HEK293T (cell line): ENCODE measurements at places on chromosomes 7 and 10.
A peak's percentile ranks its signal among the peaks of the same experiment; 100 is the strongest.

- no peak for DNase-seq
Observed at GRCh38 chr10:19930936-19931893, 115.0 kb downstream of the PLXDC2 start.

GRCh38 chr10:61987537-61987936 is 86.0 kb downstream of the ARID5B start:
- no peak for DNase-seq

DNA sequence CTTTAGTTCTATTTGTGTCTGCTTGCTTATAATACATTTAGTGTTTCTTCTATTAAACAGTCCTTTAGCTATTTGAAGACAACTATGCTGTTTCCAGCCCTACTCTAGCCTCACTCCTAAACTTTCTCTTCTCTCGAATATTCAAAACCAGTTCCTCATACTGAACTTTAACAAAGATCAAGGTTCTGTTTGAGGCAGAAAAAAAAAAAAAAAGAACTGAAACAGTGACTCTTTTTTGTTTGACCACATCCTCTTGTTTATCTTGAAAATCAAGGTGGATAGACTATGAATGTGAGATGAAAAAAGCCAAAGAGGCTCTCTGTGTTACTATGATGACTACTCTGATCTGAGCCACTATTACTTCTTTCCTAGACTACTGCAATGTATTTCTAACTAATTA is 154.3 kb downstream of the ZNF365 start:
- DNase-seq, result no peak

GRCh38 chr7:50727072-50727471 is 55.6 kb downstream of the GRB10 start:
- no peak for DNase-seq

- no peak for DNase-seq
Observed at GRCh38 chr7:4699841-4700240, 17.7 kb downstream of the FOXK1 start.

DNA sequence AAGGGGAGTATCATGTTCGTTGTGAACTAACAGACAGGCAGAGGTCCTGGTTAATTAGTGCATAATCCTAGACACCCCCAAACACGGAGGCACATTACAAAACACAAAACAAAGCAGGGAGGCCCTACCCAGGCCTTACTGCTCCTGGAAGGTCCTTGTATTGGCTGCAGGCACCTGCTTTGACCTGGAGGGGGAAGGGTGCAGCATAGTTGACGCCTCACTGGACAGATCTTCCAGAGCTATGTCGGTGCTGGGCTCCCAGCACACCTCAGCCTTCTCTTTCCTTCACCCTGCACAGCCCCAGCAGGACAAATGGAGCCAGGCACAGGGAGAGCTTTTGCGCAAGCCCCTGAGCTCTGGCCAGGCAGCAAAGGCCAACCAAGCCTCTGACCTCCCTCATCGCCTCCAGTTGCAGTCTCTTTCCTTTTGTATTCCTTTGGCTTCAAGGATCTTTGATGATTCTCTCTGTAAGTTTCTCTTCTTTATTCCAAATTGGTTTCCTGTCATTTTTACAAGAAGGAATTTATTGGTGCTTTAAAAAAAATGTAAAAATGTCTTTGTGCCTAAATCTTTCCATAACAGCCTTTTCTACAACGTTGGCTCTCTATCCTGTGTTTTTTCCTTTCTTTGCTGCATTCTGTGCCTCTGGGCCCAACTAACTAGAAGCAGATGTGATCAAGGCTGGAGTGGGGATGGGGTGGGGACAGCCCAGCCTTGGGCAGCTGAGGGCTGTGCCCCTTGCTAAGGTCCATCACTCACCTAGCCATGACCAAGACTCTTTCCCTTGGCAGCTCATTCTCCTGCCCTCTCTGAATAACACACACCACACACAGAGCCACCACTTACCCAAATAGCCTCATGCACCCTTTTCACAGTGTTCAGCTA is 317.1 kb upstream of the NPVF start:
- DNase-seq, result no peak

GRCh38 chr10:12588091-12588860 is 238.9 kb downstream of the CAMK1D start:
- no peak for DNase-seq

DNA sequence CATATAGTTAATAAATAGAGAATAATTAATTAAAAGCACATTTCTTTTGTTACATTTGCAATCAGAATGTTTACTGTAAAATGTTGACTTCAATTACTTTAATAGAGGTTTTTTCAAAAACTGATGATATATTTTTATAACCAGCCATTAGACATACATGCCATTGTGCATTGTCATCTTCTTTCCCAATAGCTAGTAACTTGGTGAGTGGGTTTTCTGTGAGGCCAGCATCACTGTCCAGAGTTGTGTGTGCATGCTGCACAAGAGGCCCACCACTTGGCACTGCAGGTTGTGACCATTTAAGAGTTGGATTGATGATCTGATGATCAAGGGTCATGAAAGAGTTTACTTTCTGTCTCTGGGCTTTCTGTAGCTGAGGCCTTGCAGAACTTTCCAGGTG is 46.5 kb downstream of the TFEC start:
- no peak for DNase-seq

- DNase-seq, result no peak
Observed at GRCh38 chr7:151272877-151273276, 24.4 kb upstream of the SMARCD3 start.

GRCh38 chr7:130365511-130366441 is 14.5 kb upstream of the CPA1 start:
- DNase-seq, result no peak

DNA sequence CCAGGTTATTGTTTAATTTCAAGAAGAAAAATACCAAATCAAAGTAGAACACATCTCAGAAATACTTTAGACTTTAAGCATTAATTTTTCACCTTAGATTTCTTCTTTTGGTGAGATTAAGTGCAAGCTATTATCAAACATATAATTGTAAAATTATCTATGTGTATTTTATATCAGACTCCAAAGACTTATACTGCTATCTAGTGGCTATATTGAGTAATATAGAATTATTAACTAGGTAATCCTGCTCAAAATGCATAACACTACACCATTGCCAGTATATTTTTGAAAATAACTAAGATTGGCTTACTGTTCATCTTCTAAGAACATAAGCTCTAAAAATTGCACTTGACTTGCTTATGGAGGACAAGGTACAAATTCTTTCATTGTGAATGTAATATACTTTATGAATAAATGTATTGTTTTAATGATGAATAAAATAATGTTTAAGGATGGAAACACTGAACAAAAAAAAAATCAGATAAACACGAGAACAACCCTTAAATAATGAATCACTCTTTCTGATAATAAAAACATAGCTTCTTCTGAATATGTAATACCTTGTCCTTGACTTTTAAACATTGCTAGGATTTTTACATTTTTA is 86.7 kb upstream of the GNAI1 start:
- no peak for DNase-seq

- DNase-seq, result no peak
Observed at GRCh38 chr7:12866207-12866606, 178.8 kb downstream of the ARL4A start.

- DNase-seq, result no peak
Observed at GRCh38 chr7:1839701-1840100, 169.6 kb downstream of the ELFN1 start.

DNA sequence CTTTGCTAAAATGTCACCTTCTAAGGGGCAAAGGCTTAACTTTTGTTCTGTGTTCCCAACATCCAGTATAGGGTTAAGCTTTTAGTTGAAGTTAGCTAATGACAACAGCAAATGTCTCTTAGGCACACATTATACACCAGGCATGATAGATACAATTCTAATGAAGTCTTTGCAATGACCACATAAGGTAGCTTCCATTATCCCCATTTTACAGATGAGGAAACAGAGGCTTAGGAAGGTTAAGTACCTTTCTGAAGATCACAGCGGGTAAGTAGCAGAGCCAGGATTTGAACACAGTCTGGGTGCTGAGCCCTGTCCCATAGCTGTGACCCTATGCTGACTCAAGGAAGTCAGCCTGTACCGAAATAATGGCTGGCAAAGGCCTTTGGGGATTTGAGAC is 1.9 kb downstream of the BUD31 start:
- DNase-seq, result no peak

DNA sequence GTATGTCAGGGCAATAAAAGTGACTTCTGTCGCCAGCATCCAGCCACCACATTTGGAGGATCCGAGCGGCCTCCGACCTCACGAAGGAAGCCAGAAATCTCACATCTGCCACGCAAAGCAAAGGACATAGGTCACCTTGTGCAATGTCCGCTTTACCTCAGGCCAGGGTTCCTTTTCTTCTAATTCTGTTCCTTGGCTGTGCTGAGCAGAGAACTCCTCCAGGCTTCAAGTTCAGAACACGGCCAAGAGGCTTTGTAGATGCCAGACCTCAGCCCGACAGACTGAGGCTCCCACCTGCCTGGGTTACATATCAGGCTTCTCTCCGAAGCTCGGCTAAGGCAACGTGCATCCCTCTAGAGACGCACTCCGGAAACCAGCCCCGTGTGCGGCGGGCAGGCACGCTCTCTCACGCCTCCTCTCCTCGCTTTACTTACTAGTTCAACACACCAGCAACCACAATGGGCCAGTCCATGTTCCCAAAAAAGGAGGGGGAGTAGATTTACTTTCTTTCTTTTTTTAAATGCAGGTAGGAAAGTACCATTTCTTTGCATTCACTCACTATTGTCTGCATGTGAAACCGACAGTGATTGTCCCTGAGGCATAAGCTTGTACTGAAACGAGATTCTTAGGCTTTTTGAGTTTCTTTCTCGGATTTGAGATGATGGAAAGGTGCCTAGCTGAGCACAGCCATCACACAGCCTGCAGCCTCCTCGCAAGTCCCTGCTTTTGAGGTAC is 122.4 kb upstream of the AFAP1L2 start:
- DNase-seq, result peak; percentile 96

DNA sequence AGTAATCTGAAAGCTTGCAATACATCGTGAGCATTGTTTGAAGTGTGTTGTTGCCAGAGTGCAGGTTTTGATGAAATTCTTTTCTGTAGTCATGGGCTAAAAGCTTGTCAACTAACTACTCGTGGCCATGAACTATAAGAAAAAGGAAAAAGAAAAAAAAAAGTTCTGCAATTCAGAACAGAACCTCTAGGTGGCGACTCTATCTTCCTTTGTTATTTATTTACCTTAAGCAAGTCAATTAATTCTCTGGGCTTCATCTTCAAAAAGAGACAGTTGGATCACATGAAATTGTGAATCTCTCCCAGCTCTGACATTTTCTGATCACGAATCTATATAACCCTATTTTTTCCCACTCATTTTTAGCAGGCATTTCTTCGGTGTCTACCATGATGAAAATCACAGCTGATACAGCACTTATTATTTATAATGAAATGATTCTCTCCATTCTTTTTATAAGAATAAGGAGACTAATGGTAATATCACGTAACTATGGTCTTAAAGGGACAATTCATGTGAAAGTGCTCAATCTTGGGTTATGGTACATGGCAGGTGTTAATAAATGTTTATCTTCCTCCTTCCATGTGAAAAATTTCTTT is 18.8 kb downstream of the TMEM196 start:
- peak; percentile 8 for DNase-seq

- no peak for DNase-seq
Observed at GRCh38 chr10:79007421-79008319, 61.1 kb upstream of the ZMIZ1 start.

DNA sequence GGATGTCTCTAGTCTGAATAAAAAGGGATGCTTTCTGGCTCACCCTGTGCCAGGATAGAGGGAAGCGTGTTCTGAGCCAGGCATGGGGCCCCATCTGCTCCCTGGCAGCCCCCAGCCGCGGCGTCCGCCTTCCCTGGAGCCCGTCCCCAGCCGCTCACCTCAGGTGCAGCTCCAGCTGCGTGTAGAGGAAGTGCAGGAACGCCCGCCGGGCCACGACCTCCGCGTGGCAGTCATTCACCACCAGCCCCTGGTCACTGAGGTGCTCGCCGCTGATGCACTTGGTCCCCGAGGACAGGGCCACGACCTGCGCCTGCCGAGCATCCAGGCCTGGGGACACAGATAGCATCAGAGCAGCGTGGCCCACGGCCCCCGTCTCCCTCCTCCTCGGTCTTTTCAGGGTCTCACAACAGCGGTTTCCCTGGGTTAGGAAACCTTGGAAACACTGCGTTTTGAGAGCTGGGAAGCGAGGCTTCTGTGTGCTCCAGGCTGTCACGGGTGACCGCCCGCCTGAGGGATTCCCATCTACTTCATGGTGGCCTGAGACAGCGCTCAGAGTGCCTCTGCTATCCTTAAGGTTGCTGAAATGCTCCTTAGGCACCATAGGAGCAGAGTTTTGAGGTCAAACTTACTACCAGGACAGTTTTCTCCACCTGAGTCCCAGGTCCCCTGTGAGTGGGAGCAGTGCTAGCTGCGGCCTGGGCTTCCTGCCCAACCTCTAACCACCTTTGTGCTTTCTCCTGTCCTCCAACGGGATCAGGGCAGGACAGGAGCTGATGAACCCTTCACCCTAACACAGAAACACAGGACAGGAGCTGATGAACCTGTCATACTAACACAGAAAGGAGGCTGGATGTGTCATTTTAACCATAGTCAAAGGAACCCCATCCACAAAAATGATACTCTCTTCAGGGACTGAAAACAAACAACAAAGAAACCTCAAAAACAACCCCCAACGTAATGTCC is 186.1 kb downstream of the WDR37 start:
- no peak for DNase-seq

DNA sequence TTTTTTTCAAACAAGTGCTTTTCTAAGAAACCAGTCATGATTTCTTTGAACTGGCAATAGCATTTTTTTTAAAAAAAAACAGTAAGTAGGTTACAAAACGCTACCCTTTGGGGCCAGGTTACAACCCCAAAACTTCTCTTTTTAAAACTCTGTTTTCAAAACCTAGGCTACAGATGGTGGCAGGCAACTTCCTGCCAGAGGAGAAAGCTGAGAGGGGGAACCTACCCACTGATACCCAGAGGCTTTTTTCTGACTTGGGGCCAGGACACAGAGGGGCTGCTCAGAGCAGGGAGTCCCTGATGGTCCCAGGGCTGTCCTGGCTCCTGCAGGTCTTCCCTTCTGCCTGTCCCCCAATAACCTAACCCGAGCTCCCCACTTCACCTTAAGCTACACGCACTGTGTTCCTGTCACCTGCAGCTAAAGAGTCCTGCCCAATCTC is 6.9 kb downstream of the STN1 start:
- DNase-seq, result no peak

DNA sequence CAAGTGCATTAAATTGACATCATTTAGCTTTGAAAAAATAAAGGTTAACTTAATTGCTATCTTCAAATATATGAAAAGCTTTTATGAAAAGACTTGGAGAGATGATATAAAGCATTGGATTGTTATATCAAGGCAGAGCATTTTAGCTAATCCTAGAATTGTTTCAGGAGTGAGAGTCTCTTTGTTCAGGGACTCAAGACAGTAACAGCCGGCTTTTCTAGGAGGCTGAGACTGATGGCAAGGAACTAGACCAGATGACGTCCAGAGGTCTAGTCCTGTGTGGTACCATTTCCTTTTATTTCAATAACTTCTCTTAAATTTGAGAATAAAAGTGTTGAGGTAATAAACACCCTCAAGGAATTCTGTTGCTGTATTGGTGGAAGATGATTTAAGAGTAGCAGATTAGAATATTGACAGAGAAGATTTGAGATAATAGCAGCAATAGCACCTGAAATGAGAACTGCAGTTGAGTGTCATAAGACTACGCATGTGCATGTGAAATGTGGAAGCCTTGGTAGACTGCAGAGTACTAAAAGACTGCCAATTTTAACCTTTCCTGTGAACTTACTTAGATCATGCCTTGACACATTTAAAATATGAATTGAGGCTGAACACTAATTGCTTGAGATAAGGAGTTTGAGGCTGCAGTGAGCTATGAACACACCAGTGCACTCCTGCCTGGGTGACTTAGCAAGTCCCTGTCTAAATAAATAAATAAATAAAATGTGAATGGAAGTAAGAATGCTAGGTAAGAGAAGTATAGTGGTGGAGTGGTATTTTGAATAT is 79.6 kb downstream of the ZNRF2 start:
- DNase-seq, result no peak

GRCh38 chr7:3245077-3245476 is 56.0 kb upstream of the SDK1 start:
- no peak for DNase-seq
